ENCODE measurements at places on chromosomes 16 and 17.
A peak's percentile ranks its signal among the peaks of the same experiment; 100 is the strongest.

DNA sequence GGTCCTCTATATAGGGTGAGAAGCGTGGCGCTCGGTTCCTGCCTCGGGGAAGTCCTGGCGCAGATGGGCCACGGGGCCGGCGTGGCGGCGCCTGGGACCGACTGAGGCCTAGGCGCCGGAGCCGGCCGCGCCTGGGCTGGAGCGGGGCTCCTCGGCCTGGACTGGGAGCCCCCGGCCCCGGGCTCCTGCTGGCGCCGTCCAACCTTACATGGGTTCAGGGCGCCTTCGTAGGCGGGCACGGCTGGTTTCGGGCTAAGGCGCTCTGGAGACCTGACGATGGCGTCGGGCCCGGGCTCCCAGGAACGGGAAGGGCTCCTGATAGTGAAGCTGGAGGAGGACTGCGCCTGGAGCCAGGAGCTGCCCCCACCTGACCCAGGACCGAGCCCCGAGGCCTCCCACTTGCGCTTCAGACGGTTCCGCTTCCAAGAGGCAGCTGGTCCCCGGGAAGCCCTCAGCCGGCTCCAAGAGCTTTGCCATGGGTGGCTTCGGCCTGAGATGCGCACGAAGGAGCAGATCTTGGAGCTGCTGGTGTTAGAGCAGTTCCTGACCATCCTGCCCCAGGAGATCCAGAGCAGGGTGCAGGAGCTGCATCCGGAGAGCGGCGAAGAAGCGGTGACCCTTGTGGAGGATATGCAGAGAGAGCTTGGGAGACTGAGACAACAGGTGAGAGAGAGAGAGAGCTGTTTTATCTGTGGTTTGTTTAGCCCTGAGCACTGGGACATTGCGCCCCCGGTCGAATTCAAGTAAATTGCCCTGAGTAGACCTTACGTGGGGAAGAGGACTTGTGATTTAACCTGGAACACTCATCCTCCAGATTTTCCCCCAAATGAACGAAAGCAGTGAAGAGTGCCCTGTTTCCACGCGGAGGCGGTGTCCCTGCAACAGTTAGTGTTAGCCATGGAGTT, 504 bp downstream of the ZNF263 start:
- no peak for DNase-seq

DNA sequence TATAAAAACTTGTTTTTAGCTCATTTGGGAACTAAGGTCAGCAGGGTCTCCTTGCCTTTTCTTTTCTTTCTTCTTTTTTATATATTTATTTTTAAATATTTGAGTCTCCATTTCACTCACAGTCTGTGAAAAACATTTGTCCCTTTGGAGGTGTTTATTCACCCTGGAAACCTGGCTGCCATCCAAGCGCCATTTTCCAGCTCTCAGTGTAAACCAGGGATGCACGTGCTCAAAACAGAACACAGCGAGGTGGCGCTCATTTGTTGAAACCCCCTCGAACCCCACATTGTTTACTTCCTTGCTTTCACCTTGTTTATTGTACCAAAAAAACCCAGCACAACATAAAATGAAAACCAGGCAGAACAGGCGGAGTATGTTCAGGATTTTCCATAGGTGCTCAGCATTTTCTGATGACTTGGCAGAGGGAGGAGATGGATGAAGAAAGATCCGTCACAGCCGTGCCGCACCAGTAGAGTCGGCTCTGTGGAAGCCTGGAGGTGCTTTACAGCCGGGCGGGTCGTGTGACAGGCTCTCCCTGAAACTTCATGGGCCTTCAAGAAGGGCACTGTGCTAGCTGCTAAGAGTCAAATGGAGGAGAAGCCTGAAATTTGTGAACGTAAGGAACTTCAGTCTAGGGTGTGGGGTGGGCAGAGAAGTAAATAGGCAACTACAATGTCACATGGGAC, 284.4 kb downstream of the FOXL1 start:
- no peak for DNase-seq

- DNase-seq = no peak
These were observed 225.7 kb downstream of the CEP112 start for GRCh38 chr17:65966072-65966695.

GRCh38 chr17:56676810-56677209, 83.3 kb downstream of the NOG start:
- DNase-seq = no peak

- DNase-seq = no peak
These were observed 9.2 kb upstream of the NAT9 start for GRCh38 chr17:74785096-74785980.

DNA sequence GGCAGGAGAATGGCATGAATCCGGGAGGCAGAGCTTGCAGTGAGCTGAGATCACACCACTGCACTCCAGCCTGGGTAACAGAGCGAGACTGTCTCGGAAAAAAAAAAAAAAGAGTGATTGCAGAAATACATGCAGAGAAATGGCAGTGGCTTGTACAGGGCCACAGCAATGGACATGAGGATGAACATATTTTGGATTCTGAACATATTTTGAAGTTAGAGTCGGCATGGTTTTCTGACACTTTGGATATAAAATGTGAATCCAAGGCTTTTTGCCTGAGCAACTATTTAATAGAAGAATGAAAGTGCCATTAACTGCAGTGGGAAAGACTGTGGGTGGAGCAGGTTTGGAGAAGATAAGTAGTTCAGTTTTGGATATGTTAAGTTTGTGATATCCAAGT, 35.8 kb downstream of the CPD start:
- no peak for DNase-seq

DNA sequence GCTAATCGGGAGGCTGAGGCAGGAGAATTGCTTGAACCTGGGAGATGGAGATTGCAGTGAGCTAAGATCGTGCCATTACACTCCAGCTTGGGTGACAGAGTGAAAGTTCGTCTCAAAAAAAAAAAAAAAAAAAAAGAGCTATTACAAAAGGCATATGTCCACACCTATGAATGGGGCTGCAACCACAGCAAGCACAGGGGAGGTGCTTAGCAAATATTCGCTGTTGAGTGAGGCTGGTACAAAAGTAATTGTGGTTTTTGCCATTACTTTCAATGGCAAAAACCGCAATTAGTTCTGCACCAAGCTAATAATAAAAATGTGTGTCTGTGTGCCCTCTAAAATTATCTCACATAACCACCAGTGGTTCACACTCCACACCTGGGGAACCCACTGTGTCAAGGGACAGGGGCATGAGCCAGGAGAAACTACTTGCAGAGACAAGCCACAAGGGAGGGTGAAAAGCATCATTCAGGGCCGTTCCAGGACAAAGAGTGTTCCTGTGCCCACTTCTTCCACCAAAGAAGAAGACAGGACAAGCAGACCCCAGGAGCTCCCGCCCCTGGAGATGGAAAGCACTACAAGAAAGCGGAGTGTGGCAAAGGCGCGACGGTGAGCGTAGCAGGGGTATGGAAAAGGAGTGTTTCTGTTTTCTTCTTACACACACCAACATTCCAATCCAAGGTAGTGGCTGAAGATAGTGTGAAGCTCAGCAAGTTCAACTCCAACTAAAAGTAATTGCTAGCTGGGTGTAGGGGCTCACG, 84.4 kb upstream of the CNEP1R1 start:
- DNase-seq = no peak

DNA sequence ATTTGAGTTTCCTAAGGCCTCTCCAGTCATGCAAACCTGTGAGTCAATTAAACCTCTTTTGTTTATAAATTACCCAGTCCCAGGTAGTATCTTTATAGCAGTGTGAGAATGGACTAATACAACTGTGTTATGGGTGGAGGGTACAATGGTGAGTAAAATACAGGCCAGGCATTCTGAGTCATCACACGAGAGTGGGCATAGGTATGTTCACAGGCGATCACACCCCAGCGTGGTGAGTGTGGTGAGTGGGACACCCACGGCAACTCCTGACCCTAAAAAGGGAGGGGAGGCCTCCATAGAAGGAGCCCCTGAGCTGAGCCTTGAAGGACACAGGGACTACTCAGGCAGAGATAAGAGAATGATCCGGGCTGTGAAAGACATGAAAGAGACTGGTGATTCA, 22.6 kb upstream of the MAPT start:
- no peak for DNase-seq

DNA sequence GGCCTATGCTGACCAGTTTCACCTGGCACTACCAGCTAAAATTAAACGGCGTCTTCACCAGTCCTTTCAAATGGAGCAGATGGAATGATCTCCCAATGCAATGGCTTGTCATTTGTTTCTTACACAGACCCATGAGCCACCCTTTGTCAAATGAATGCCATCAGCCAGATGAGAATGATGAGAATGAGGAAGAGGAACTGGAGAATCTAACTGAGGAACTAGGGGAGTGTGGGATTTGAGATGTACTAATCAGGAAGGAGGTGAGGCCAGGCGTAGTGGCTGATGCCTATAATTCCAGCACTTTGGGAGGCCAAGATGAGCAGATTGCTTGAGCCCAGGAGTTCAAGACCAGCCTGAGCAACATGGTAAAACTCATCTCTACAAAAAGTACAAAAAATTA, 116.4 kb downstream of the HS3ST3A1 start:
- DNase-seq = no peak

DNA sequence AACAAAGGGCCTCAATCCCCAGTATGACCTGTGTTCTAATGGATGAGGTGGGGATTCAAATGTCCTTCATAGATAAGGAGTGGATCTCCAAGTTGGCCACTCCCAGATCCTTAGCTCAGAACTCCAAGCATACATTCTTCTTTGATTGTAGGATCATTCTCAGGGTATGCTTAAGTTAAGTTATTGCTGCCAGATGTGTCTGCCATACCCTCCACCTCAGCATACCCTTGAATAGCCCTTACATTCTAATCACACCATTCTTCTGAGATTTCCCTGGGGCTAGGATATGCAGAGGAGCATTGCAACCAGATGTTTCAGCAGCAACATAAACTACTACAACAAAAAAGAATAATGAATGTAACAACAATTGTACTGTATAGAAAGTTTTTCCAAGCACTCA, 1.6 kb upstream of the KRTAP2-4 start:
- DNase-seq = no peak

DNA sequence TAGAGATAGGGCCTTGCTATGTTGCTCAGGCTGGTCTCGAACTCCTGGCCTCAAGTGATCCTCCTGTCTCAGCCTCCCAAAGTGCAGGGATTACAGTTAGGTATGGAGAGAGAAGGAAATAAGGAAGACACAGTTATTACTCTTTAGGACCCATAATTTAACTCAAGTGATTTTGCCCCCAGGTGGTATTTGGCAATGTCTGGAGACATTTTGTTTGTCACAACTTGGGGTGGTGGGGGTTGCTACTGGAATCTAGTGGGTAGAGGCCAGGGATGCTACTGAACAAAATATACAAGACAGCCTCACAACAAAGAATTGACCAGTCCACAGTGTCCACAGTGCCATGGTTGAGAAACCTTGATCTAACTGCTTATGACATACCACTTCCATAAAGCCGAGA, 64.1 kb downstream of the PRKCB start:
- DNase-seq = no peak

DNA sequence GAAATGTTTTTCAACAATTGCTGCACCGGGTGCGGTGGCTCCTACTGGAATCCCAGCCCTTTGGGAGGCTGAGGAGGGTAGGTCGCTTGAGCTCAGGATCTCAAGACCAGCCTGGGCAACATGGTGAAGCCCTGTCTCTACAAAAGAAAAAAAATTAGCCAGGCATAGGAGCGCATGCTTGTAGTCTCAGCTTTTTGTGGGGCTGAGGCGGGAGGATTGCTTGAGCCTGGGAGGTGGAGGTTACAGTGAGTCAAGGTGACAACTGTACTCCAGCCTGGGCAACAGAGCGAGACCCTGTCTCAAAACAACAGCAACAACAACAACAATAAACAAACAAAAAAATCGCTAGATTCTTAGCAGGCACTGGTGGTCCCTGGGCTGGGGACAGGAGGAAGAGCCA, 28.5 kb downstream of the IL21R start:
- DNase-seq = no peak

- DNase-seq = no peak
These were observed 24.3 kb downstream of the TAC4 start for GRCh38 chr17:49823614-49824013.

- DNase-seq = no peak
These were observed 4.2 kb downstream of the CCDC200 start for GRCh38 chr17:43224146-43224705.

- DNase-seq = no peak
These were observed 24.4 kb upstream of the RSL1D1 start for GRCh38 chr16:11875721-11876120.

DNA sequence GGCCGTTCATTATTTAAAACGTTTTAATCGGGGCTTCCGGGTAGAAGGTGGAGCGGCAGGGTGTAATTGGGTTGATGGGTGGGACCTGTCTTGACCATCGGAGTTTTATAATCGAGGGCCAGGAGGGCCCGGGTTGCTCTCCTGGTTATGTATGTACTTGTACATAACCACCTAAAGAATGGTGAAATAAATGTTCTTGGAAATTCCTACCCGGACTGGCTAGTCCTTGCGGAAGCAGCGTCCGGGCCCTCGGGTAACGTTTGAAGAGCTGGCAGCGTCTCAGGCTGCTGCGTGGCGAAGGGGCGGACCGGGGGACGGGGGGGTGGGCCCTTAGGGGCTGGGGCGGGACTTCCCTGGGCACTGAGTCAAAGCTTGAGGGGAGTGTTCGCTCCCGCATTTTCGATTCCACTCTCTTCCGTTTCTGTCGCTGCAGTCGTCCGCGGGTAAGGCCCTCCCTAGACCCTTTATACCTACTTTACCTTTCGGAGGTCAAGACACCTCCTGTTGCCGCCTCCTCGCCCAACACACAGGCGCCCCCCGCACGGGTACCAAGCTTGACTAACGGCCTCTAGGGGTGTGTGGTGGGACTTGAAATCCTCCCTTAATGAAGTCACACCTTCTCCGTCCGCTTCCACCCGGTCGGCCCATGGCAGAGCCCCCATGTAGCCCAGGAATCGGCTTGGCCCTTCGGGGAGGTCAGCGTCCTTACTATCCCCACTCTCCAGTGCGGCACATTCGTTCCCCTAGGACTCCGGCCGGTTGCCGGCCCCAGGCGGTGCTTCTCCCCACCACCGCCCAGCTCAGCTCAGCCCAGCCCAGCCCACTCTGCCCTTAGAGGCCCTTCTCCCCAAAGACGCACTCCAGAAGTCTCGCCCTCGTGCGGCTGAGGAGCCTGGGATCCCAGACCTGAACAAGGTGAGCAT, at the start of gene TMEM106A:
Gene TMEM106A (plus strand): TSS at position 396 of the 923 bp plus-strand sequence. CDS start 1,167 bp downstream, outside the sequence.
- DNase-seq = peak; percentile 68

GRCh38 chr17:74442291-74442669, 10.4 kb downstream of the GPRC5C start:
- no peak for DNase-seq

- no peak for DNase-seq
These were observed 21.7 kb downstream of the TTYH2 start for GRCh38 chr17:74235040-74235581.

DNA sequence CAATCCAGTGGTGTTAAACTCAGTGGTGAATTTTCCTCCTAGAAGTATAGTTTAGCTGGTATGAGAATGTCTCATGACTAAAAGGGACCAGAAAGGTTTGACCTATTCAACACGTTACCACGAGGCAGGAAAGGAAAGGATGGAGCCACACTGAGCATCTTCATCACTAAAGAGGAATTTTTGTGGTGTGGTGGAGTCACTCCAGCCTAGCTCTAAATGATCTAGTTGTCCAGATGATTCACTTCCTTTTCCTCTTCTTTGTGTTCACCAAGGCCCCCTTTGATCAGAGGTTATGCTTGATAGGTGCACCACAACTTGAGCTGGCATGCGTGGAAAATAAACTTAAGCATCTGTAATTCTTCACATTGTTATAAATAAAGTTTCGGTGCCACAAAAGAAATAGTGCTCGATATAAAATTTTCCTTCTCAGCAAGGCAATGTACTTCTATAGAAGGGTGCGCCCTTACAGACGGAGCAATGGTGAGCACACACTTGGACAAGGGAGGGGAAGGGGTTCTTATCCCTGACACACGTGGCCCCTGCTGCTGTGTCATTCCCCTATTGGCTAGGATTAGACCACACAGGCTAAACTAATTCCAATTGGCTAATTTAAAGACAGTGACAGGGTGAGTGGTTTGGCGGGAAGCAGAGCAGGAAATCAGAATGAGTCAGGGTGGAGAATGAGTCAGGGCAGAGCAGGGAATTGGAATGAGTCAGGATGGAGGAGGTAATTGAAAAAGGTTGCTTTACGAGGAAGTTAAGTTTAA, 254.6 kb downstream of the HS3ST3A1 start:
- no peak for DNase-seq

Data from T-helper 2 cell (primary cell).